ENCODE measurements at places on chromosomes 5 and 9.

DNA sequence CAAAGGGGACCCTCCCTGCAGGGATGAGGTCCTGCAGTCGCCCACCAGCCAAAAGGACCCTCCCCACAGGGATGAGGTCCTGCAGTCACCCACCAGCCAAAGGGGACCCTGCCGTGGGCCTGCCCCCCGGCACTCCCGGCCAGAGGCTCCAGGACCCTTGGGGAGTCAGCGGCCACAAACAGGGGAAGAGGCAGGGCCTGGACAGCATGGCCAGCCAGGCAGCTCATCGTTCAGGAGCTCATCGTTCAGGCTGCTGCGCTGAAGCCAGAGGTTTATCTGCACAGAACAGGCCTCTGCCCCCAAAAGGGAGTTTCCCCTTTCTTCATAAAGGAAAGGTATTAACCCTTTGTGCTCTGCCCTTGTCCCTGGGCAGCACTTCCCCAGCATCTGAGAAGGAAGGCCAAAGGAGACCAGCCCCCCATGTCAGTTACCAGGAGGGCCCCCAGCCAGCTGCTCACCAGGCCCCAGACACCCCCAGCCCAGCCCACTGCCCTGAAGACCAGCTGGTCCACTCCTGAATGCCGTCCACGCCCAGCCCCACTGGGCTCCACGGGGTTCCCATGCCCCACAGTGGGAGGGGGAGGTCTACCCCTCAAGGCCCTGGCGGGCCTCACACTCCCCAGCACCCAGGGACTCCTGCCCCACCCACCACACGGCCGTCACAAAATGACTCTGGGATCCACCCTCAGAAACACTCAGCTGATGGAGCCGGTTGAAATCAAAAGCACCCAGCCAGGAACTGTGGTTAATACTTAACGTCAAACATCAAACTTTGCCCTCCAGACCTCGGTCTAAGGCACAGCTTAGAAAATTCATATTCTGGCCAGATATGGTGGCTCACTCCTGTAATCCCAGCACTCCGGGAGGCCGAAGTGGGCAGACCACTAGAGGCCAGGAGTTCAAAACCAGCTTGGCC lies 6.3 kb downstream of the SLC12A7 start:
- no peak for DNase-seq

GRCh38 chr9:6186691-6187090 lies 28.9 kb upstream of the IL33 start:
- DNase-seq, result no peak

DNA sequence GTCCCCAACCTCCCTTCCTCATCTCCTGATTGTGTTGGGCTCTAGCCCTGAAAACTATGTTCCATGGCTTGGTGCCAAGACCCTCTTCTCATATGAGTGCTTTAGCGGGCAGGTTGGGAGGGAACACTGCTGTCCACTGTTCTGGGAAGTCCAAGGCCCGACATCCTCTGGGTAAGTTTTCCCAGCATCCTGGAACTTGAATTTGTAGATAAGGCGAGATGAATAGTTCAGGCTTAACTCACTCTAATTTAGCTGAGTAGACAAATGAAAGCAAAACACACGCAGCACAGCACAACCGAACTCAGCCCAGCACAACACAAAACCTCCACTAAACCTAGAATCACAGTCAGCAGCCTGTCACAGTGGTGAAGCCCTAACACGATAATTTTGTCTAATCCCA lies 95.3 kb upstream of the SLC28A3 start:
- no peak for DNase-seq

GRCh38 chr5:159902444-159903121 lies 13.7 kb upstream of the ADRA1B start:
- DNase-seq, result no peak

- DNase-seq, result no peak
Observed at GRCh38 chr9:103364753-103365152, 369.6 kb downstream of the CYLC2 start.

GRCh38 chr5:128842241-128842640 lies 123.0 kb upstream of the SLC27A6 start:
- no peak for DNase-seq

DNA sequence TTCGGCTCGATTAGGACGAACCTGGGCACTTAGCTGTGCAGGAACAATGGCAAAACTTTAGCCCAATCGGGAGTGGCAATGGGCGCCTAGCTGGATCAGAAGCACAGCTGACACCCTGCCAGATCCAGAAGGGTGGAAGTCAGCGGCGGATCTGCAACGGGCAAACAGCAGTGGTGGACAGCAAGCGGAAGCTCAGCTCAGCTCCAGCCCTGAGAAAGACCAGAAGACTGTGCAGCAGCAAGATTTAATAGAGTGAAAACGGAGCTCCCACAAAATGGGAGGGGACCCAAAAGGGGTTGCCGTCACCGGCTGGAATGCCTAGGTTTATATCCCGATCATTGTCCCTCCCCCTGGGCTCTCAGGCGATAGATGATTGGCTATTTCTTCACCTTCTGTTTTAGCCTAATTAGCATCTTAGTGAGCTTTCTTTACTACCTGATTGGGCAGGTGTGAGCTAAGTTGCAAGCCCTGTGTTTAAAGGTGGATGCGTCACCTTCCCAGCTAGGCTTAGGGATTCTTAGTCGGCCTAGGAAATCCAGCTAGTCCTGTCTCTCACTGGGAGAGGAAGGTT lies 1237.9 kb downstream of the CDH12 start:
- DNase-seq, result no peak

DNA sequence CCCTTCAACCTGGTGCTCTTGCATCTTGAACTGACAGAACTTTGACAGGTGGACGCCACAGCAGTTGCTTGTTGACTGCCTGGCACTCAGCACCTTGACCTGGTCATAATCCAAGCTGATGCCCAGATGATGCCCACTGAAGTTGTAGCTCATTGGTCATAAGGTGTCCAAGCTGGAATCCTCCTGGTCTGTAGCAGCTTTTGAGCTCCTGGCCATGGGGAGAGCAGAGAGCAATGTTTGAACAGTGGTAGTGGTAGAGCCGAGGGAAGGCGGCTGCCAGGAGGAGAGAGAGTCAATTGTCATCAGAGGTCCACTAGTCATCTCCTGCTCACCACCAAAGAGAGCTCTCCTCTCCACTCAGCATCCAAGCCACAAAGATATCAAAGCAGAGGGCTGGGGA lies 23.3 kb downstream of the CSF2 start:
- no peak for DNase-seq

GRCh38 chr5:147382776-147383175 lies 127.1 kb downstream of the DPYSL3 start:
- no peak for DNase-seq

- DNase-seq, result no peak
Observed at GRCh38 chr9:105242557-105242956, 1.9 kb upstream of the SLC44A1 start.

GRCh38 chr5:124419531-124419930 lies 326.9 kb downstream of the ZNF608 start:
- no peak for DNase-seq

GRCh38 chr9:93902780-93903655 lies 52.1 kb downstream of the BARX1 start:
- no peak for DNase-seq

- DNase-seq, result no peak
Observed at GRCh38 chr9:90665072-90665471, 22.4 kb upstream of the DIRAS2 start.

GRCh38 chr5:28810751-28811136 lies 1772.4 kb upstream of the CDH9 start:
- DNase-seq, result no peak

DNA sequence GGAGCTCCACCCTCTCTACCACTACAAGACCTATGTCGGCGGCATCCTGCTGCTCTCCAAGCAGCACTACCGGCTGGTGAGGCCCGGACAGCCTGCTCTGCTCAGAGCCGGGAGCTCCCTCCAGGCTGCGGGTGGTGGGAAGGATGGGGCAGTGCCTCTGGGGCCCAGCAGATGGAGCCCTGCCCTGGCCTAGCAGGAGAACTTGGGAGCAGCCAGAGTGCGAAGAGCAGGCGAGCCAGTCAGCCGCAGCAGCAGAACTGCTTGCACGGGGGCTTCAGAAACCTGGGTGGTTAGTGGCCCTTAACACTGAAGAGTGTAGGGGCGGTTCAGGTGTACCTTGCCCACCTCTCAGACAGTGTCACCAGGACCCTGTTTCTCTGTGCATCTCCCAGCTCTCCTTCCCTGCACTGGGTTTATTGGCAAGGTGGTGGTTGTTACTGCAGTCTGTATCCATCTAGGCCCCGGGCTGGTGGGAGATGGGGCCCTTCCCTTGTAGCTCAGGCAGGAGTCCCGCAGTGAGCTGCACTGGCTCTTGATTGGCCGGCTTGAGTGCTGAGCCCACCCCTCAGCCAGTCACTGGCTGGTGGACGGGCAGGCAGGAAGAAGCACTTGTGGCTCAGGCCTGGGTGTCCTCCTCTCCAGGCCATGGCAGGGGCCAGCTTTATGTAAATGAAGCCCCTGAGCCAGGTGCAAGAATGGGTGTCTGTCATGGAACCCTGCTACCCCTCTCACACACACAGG lies 7.7 kb downstream of the B4GALT7 start:
- DNase-seq, result peak; percentile 13
